C1 segment of cervical spinal cord (tissue), 14 donors: ENCODE measurements at places on chromosomes 3 and 15.

DNA sequence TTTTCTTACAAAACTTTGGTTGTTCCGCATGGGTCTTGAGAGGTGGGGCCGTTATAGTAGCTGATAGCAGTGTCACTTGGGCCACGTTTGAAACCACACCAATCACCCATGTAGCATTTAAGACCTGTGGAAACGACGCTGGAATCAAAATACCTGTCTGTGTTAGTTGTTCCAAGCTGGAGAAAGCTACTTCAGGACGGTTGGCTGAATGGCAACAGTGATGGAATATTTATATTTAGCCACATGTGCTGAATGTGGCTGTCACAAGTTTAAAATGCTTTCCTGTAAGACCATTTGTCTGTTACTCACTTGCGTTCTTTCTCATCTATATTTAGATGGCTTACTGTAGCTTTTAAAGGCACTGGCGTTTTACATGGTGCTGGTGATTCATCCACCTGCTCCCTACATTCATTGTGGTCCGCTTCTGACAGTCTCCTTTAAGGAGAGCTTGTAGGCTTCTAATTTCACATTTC, 1.4 kb downstream of the DNAJA4 start:
- no peak for DNase-seq

GRCh38 chr3:104018541-104018940, 1348.2 kb upstream of the ALCAM start:
- DNase-seq, result no peak

DNA sequence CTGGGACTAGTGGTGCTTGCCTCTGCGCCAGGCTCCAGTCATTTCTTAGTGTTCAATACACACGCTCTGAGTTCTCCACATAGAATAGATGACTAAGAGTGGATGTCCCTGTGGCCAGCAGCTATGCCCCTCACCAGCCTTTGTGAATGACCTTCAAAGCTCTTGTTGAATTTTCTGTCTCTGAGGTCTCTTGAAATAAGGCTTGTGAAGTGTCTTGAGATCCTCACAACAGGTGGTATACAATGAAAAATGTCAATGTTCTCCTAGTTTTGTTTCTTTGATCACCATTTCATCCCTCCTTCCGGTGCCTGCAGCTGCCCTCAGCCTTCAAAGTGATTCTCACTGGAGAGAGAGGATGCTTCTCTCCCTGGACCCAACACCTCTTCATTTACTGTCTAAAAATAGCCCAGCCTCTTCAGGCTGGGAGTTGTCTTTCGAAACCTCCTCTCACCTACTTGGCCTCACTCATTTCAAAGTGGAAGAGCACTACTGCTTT, 5.4 kb downstream of the MAPKBP1 start:
- DNase-seq, result no peak

GRCh38 chr15:65791335-65792137, 557 bp downstream of the DENND4A start:
- DNase-seq, result peak; percentile 77

DNA sequence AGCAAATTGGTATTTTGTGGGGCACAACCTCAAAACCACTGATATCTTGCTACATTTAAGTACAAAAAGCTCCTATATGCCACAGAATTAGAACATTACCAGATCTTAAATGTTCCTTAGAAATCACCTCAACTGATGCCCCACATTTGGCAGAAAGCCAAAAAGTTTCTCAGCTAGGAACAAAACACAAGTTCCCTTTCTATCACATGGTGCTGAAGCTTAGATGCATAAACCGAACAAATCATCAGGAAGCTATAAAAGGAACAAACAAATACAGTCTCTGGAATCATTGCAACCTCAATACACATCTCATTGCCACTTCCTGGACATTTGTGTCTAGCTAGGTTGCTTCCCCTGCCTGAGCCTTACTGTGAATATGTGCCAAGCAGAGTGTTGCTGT, 492.6 kb downstream of the LPP start:
- DNase-seq, result no peak

DNA sequence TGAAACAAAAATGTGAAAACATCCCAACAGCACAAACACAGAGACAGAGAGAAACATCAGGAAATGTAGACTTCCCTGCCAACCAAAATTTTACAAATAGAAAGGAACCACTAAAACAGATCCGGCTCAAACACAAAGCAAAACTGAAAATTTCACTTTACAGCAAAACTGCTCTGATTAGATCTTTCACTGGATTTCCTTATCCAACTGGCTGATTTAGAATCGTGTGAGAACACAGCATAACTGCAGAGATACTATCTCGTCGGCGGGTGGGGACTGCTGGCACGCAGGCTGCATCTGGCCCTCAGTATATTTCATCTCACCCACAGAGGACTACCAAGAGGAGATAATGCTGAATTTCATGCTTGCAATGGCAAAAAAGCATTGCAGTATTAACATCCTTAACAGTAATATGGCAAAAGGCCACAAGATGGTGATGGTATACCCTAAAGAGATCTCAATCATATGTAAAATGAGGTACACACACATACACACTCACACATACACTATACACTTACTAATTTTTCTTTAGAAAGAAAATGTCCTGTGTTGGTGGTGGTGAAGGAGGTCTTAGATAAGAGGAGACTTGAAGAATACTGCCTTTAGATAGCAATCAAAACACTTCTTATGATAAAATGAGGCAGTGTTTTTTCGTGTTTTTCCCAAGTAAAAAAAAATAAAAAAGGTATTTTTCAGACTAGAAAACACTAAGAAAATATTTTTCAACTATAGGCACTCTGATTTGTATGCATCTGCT, 10.6 kb upstream of the LEO1 start:
- no peak for DNase-seq

- DNase-seq, result no peak
Observed at GRCh38 chr15:80317389-80318182, 65.6 kb upstream of the CTXND1 start.

DNA sequence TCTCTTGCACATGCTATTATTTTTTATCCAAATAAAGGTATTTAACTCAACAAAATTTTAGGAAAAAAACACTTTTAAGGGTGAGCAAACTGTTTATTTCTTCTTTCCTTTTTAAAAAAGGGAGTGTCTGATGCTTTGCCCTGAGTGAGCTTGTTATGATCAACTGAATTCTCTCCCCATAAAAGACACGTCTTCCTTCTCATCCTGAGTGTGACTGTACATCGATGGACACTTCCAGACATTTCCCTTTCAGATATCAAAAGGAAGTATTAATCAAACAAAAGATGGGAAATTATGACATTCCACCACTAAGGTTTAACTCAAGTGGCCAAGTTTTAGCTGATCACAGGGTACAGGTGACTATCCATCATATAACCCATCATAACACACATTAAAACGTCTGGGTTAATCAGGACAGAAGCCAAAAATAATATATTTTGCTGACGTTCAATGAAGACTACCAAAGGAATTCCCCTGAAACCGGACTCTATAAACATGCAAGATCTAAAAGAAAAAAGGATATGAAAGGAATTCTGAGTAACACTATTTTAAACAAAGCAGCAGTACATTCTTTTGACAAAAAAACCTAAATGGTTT, 354.8 kb downstream of the MECOM start:
- DNase-seq, result no peak

GRCh38 chr3:196942915-196943277, 568 bp upstream of the NCBP2 start:
- DNase-seq, result no peak
